Kidney (tissue), 22 donors: ENCODE measurements at places on chromosomes 1 and 21. TPM values are rescaled to one million over a fixed set of nuclear protein-coding genes. Genes with fewer than 3 reads are reported as not detected.

- no peak for DNase-seq
- peaks cover 3% of the 10 kb centered on the region for H3K36me3 ChIP-seq
- H3K27me3 ChIP-seq = no peaks in the 10 kb centered on the region
- H3K4me3 ChIP-seq = peak overlapping the region; percentile 99
- H3K4me1 ChIP-seq = peaks cover 7% of the 10 kb centered on the region
Measured at GRCh38 chr1:42658877-42659337, 684 bp downstream of the PPIH start.

GRCh38 chr1:25117233-25117823 lies 115.0 kb downstream of the SYF2 start:
- no peak for DNase-seq
- H3K4me3 ChIP-seq = no peak overlapping the region
- no peaks in the 10 kb centered on the region for H3K4me1 ChIP-seq
- no peak overlapping the region for H3K27ac ChIP-seq
- no peaks in the 10 kb centered on the region for H3K36me3 ChIP-seq
- H3K27me3 ChIP-seq = no peaks in the 10 kb centered on the region

DNA sequence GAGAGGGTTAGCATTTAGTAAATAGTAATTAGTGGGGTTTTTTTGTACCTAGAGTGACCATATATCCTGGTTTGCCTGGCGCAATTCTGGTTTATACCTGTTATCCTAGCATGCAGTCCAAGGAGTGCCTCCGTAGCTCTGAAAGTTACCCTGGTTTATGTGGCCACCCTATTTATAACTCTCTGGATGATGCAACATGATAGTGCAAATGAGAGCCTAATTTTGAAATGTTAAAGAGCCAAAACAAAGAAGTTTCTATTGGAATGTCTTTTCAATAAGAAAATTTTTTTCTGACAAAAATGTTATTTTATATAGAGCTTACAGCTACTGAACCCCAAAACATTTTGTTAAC lies 5.7 kb downstream of the AHCYL1 start:
- no peak for DNase-seq
- peak overlapping the region; percentile 64 for H3K27ac ChIP-seq
- no peaks in the 10 kb centered on the region for H3K27me3 ChIP-seq

GRCh38 chr1:199747984-199748383 lies 279.5 kb upstream of the NR5A2 start:
- DNase-seq = peak; percentile 39
- H3K36me3 ChIP-seq = no peaks in the 10 kb centered on the region
- H3K27me3 ChIP-seq = peaks cover 2% of the 10 kb centered on the region

The CTSE gene
- total RNA-seq = 1.6 TPM

The ATAD3A gene
- total RNA-seq = 19.1 TPM
